ENCODE measurements at places on chromosomes 4 and X.

DNA sequence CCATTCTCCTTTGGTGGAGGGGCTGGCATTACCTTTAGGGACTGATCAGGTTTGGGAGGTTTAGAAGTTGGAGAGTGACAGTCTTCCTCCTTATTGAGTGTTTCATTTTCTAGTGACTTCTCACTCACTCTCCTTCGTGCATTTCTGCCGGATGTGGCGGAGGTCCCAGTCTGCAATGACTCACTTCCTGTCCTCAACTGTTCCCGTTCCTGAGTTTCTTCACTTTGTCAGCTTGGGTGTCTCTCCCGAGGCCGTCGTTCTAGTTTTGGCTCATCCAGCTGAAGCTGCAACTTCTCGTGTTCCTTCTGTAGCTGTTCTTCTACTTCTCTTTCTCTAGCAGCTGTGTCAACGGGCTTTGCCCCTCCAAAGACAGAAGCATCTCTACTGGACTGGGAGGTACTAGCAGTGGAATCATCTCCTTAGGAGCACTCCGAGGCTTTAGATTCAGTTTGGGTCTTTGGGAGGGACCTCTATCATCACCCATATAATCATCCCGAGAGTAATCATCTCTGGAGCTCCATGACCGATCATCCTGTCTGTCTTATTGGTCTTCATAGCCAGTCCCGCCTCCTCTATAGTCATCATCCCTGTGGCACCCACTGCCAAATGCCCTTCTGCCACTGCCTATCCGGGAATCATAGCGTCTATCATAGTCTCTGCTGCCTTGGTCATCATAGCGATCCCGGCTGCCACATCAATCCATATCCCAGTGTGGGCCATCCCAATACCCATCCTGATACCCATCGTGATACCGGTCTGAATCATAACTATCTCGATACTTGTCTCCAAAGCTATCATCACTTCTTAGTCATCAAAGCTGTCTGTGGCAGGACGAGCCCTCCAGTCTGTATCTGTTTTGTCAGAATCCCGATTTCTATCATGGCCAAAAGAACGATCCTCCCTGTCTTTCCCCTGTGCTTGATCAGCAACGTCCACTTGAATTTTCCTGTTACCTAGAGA is 35.3 kb upstream of the VSIG4 start:
- peak; percentile 67 for DNase-seq

DNA sequence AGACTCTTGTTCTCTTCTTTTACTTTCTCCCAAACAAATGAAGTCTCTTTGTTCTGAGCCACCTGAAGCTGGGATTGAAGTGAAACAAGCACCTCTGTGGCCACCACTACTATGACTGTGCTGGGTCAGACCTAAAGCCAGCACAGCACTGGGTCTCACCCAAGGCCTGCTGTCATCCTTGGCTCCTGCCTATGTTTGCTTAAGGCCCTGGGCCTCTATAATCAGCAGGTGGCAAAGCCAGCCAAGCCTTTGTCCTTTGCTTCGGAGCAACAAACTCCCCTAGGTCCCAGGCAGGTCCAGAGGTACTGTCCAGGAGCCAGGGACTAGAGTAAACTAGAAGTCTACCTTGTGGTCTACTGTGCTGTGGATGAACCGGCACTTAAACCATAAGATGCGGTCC is 220.6 kb upstream of the ARSJ start:
- no peak for DNase-seq

GRCh38 chr4:179325181-179325580 is 1882.9 kb upstream of the AGA start:
- no peak for DNase-seq

- peak; percentile 48 for DNase-seq
Observed at GRCh38 chrX:40068048-40068447, 29.7 kb downstream of the BCOR start.

GRCh38 chrX:130080791-130081367 is 29.4 kb downstream of the ELF4 start:
- no peak for DNase-seq

- no peak for DNase-seq
Observed at GRCh38 chrX:93420090-93420489, 253.3 kb downstream of the NAP1L3 start.

DNA sequence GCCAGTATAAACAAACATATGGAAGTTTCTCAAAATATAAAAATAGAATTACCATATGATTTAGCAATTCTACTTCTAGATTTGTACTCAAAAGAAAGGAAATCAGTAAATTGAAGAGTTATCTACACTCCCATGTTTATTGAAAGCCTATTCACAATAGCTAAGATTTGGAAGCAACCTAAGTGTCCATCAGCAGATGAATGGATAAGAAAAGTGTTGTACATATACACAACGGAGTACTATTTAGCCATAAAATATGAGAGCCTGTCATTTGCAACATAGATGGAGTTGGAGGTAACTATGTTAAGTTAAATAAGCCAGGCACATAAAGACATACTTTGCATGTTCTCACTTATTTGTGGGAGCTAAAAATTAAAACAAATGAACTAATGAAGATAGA is 257.8 kb downstream of the TEX13C start:
- DNase-seq: no peak

DNA sequence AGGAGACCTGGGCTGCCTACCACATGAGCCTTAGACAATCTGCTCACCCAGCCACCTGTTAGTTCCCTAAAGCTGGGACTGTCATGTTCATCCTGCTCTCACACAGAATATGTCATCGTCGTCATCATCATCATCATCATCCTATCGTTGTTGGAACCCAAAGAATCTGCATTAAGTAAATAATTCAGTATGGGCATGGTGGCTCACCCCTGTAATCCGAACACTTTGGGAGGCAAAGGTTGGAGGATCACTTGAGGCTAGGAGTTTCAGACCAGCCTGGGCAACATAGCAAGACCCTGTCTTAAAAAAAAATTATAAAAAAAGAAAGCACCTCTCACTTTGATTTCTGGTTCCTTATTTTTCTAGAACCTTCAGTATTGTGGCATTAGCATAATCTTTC is 6.4 kb downstream of the ENOPH1 start:
- no peak for DNase-seq

DNA sequence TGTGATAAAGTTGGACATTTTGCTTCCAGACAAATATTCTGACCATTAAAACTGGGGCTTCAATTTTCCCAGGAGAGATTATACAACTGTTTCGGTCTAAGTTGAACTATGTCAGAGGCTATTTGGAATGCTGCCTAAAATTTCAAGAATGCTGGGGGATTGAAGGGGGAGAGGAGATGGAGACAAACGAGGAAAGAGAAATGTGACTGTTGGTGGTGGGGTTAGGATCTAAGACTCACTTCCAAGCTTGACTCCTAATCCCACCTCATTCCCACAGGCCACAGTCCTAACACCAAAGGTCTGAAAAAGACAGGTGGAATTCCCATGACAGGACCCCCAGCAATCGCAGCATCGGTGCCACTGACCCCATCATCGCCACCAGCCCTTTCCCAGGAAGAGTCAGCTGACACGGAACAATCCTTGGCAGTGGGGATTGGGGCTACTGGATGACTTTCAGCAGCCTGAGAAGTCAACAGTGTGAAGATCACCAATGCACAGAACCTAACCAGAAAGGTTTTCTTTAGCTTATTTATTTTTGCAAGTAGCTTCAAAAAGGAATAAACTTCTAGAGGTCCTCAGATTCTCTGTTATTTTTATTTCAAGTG is 74.0 kb upstream of the PRSS48 start:
- no peak for DNase-seq

- no peak for DNase-seq
Observed at GRCh38 chrX:65203545-65203944, 227.3 kb upstream of the ZC4H2 start.

- no peak for DNase-seq
Observed at GRCh38 chrX:10831716-10832502, 211.5 kb upstream of the MID1 start.

GRCh38 chr4:52843958-52844357 is 18.2 kb upstream of the RASL11B start:
- no peak for DNase-seq

DNA sequence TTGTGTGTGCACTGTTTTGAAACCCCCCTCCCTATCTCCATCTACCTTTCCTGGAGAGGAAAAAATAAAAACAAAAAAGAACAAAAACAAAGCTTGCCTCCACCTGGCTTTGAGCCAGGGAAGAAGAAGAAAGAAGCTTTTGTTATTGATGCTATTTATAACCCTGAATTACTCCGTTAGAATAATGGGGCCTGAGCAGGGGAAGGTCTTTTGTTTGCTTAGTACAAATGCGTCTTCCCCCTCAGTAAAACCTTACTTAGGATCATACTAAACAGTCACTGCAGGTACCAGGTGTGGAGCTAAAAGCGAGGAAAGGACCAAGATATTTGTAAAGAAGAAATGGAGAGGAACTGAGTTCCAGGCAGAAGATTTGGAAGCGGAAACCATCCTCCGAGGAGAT is 352.1 kb downstream of the KCNIP4 start:
- DNase-seq: no peak

DNA sequence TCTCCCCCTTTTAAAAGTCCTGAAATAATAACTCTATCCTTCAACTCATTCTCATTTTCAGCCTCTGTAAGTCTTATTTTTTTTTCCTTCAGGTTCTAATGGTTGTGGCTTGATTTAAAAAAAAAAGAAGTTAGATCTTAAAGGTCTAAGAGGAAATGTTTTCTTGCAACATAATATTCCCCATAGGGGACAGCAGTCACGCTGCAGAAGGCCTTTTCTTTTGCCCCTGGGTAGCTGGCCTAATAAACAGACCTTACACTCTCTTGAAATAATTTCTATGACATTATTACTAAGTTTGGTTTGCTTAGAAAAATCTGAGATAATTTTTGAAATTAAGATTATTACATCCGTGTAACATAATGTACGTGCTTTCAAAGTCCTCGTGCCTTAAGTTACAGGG is 564.1 kb upstream of the SPANXN1 start:
- no peak for DNase-seq

- DNase-seq: peak; percentile 59
Observed at GRCh38 chr4:139603576-139604410, 47.8 kb upstream of the SETD7 start.

GRCh38 chr4:12723849-12724447 is 760.2 kb downstream of the RAB28 start:
- no peak for DNase-seq

DNA sequence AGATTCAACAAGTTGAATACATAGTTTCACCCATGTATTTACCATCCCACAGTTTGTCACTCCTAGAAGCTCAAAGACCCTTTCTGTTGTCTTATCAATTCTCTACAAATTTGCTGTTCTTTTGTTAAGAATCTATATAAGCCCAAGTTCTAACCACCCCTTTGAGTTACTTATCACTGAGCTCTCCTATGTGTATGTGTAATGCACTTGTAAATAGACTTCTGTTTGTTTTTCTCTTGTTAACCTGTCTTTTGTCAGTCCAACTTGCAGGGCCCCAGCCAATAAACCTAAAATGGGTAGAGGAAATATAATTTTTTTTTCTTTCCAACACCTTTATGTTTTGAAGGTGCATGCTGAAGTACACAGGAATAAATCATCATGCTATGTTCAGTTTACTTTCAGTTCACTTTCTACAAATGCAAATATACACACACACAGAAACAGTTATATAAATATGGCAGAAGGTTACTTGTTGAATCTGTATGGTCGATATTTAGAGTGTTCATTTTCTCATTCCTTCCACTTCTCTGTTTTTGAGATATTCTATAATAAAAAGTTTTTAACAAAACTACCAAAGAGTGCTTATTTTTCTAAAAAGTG is 22.3 kb upstream of the CLOCK start:
- no peak for DNase-seq

- DNase-seq: no peak
Observed at GRCh38 chrX:125620715-125621587, 301.3 kb downstream of the TEX13C start.

- DNase-seq: no peak
Observed at GRCh38 chrX:21655901-21656586, 2.1 kb downstream of the KLHL34 start.

DNA sequence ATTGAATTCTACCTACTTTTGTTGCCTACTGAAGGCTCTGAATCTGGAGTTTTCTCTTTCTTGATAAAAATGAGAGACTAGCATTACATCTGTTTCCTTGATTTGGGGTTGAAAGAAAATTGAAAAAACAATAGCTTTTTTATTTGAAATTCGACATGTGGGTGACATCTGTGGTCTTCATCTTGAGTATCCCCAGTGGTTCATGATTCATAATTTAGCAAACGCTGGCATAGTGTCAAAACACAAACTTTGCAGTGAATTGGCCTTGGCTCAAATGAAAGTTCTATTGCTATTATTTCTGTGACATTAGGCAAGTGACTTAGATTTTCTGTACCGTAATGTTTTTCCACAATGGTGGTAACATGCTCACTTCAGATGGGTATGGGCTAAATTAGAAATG is 747.6 kb downstream of the PCDH7 start:
- no peak for DNase-seq

GRCh38 chr4:132123870-132124623 is 1025.0 kb upstream of the PCDH10 start:
- no peak for DNase-seq

GRCh38 chr4:14862891-14863290 is 139.4 kb upstream of the CPEB2 start:
- no peak for DNase-seq

DNA sequence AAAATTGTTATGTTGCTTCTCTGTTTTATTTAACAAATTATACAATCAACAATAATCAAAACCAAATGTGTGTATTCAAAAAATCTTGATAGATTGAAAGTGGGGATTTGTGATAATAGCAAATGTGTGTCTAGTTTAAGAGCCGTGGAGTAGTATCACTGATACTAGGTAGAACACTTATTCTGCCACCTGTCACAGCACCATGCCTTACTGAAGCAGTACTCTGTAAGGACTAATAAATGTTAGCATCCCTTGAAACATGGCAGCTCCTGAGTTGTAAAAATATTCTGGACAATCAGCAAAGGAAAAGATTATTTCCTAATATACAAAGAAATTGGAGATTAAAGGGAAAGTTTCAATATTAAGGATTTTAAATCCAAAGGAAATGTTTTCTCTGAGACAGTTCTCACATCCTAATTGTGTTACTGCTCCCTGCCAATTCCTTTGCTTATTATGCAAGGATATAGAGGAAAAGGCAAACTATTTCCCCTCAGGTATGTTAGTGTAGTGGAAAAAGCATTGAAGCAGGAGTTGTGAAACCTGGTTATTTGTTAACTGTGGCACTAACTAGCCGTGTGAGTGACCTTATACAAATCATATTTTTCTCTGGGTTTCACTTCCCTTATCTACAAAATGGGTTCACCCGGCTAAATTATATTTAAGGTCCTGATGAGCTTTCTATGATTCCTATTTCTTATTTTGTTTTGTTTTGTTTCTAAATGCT is 303.1 kb downstream of the ARHGAP24 start:
- DNase-seq: no peak

DNA sequence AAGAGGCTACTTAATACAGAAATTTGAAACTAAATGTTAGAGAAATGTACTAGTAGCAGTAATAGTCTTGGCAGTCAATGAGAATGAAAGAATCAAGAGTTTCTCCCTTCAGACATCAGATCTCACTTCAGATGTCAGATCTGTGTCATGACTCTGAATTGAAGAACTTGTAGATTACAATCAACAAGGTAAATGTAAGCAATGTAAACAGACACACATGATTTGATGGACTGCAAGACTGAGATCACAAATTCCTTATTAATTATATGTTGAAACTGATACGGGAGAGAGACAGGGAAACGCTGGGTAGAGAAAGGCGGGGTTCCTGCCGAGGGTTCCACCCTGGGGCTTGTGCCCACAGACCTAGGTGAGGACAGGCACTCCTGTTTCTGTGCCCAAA is 65.5 kb upstream of the HHIP start:
- DNase-seq: no peak

GRCh38 chrX:56029188-56029587 is 203.0 kb upstream of the KLF8 start:
- no peak for DNase-seq

- DNase-seq: no peak
Observed at GRCh38 chrX:117990438-117990837, 126.2 kb downstream of the KLHL13 start.

- DNase-seq: no peak
Observed at GRCh38 chr4:57445686-57446085, 335.5 kb upstream of the IGFBP7 start.

Measured in activated CD8-positive, alpha-beta memory T cell treated with anti-CD3 and anti-CD28 coated beads, Interleukin-2, amount 10 ng/mL, durations not matched to agents 7 days and 5 days (primary cell).